Activated B cell treated with CpG ODN at 0.5 μM for 24 hours (primary cell): ENCODE measurements at places on chromosomes 7 and 10.

GRCh38 chr7:2820508-2820934 is 23.6 kb downstream of the GNA12 start:
- no peak for DNase-seq

GRCh38 chr10:102313221-102313896 is 68.0 kb downstream of the GBF1 start:
- no peak for DNase-seq

DNA sequence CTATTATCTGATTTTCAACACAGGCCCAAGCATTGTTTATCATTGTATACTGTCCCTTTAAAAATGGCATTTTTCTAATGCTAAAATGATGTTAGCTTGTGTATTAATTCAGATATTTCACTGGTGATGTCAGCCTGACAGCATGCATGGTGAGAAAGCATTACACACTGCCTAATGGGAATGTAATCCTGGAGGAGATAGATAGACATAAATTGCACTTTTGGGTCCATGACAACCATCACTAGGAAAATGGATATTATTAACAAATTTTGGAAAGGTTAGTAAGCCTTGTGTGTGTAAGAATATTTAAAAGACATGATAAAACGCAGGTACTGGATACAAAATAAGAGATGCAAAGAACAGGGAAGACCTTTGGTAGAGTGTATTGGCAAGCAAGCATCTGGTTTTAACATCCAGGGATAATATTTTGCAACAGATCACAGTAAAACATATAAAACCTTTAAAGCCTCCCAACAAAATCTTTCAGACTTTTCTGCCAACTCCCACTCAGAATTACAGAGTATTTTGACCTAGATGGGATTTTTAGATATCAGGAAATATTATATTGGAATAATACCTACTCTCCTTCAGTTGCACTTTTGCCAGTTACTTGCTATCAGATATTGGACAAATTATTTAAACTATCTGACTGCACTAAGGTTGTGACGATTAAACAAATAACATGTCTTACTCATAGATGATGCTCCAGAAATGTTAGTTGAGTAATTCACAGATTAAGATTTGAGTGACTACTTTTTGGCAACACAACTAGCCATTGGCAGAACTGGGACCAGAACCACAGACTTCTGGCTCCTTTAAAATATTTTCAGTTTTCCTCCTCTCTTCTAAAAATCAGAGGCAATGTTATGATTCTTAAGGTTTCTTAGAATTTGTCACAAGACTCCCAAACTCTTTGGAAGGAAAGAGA is 291.6 kb upstream of the SEMA3C start:
- no peak for DNase-seq

DNA sequence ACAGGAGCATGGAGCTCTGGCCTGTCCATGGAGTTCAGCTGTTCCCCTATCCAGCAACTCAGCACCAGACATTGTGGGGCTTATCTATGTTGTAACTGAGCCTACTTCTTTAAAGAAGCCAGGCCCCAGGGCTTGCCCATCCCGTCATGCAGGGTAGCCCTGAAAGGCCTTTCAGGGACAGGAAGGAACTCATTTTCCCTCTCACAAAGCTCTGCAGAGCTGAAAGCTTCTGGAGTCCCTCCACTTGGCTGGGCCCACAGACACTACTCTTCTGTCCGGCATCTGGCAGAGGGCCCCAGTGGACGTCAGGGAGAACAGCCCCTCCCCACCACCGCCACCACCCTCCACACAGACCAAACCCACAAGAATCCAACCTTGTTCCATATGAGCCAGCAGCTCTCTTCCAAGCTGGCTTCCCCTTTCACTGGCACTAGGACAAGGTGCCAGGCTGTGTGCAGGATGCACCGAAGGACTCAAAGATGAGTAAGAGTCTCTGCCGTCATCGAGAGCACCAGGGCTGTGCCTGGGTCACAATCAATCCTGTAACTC is 33.1 kb downstream of the DENND2A start:
- DNase-seq: no peak

- no peak for DNase-seq
Measured at GRCh38 chr7:44112231-44112996, 8.3 kb downstream of the AEBP1 start.

- DNase-seq: no peak
Measured at GRCh38 chr10:5737352-5737751, 52.7 kb downstream of the TASOR2 start.

DNA sequence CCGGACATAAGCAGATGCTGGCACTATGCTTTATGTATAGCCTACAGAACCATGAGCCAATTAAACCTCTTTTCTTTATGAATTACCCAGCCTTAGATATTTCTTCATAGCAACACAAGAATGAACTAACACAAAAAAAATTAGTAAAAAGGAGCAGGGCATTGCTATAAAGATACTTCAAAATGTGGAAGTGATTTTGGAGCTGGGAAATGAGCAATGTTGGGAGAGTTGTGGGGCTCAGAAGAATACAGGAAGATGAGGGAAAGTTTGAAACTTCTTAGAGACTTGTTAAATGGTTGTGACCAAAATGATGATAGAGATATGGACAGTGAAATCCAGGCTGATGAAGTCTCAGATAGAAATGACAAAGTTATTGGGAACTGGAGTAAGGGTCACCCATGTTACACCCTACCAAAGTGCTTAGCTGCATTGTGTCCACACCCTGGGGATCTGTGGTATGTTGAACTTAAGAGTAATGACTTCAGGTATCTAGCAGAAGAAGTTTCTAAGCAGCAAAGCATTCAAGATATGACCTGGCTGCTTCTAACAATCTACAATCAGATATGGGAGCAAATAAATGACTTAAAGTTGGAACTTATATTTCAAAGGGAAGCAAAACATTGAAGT is 24.2 kb downstream of the PNLIPRP3 start:
- no peak for DNase-seq

DNA sequence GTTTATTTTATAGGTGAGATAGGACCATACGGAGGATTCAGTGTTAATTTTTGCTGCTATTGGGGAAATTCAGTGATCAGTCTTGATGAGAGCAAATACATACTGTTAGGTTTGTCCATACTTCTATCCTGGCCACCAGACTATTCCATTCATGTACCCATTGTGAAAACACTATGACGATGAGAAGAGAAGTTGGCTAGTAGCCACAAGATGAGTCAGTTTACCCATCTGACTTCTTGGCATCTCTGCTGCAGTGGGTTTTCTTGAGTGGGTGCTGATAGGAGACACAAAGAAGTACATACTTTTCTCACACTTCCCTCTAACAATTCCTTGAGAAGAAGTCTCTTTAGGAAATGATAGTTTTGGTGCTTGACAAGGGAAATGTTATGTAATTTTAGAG is 133.1 kb downstream of the TFPI2 start:
- DNase-seq: no peak

- no peak for DNase-seq
Measured at GRCh38 chr10:91024541-91024940, 103.7 kb upstream of the ANKRD1 start.

GRCh38 chr7:127377425-127377824 is 15.1 kb downstream of the ZNF800 start:
- no peak for DNase-seq

DNA sequence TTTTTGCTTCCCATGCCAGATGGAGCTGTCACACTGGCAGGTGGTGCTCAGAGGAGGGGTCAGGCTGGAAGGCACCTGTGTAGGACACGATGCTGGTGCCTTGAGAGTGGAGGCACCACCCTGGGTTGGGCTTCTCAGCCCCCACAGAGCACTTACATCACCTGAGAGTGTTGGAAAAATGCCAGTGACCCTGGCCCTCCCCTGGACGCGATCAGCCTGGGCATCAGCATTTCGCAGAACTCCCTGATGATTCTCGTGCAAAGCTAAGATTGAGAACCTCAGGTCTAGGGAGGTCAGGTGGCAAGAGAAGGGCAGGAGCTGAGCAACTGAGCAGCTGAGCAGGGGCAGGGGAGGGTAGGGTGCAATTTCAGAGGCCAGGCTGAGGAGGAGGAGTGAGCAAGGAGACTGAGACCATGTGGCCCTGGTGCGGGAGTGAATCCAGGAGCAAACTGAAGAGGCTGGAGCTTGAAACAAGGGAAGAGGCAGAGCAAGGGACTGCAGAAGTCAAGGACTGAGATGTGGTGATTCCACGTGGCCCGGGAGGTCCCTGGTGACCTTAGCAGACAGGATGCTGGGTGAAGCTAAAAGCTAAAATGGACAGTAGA is 24.7 kb upstream of the GRID1 start:
- no peak for DNase-seq

DNA sequence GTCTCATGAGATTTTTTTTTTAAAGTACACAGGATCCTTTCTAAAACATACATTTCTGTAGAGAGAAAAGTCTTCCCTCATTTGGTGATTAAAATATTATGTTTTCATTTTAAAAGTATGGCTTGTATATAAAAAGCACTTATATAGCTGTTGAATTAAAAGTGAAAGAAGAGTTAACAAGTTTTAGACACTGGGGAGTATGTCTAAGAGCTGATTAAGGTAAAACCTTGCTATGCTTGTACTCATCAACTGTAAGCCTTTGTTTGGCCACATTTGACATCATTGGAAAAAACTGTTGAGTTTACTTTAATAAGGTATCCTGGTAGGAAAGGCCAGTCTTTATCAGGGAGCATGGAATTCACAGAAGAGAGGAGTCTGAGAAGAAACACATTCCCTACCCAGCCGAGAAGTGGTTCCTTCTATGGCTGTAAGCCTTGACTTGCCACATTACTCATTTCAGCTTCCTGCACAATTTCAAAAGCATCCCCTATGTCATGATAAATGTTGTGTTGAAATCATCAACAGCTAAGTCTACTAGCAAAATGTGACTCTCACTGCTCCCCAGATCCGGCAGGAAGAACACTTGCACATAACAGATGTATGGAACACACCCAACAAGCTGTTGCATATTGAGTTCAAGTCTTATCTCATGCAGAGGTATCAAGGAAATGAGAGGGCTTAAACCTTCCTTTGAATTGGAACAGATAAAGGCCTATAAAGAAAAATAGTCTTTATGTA is 171.8 kb upstream of the CDK1 start:
- DNase-seq: no peak

DNA sequence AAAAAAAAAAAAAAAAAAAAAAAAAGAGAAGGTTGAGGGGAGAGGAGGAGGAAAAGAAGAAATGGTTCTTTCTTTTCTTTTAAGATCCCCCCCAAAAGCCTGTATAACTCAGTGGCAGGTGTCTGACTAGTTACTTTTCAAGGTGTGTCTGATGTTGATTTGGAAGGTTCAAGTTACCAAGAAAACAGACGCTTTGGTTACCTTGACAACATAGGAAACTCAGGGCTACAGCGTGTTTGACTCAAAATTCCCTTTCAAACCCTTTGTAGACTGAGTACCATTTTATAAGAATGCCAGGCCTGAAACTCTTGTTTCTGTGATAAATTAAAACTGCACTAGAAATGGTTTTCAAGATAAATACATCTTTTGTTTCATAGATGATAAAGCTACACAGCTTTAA is 286.8 kb downstream of the SKIDA1 start:
- no peak for DNase-seq
